Activated CD4-positive, alpha-beta T cell treated with anti-CD3 and anti-CD28 coated beads for 36 hours (primary cell): ENCODE measurements at places on chromosomes 4 and X. TPM values are rescaled to one million over a fixed set of nuclear protein-coding genes. Genes with fewer than 3 reads are reported as not detected.

Gene RIBC1
- 0.95 TPM for total RNA-seq

Gene CDS1
- 0.21 TPM for total RNA-seq

DNA sequence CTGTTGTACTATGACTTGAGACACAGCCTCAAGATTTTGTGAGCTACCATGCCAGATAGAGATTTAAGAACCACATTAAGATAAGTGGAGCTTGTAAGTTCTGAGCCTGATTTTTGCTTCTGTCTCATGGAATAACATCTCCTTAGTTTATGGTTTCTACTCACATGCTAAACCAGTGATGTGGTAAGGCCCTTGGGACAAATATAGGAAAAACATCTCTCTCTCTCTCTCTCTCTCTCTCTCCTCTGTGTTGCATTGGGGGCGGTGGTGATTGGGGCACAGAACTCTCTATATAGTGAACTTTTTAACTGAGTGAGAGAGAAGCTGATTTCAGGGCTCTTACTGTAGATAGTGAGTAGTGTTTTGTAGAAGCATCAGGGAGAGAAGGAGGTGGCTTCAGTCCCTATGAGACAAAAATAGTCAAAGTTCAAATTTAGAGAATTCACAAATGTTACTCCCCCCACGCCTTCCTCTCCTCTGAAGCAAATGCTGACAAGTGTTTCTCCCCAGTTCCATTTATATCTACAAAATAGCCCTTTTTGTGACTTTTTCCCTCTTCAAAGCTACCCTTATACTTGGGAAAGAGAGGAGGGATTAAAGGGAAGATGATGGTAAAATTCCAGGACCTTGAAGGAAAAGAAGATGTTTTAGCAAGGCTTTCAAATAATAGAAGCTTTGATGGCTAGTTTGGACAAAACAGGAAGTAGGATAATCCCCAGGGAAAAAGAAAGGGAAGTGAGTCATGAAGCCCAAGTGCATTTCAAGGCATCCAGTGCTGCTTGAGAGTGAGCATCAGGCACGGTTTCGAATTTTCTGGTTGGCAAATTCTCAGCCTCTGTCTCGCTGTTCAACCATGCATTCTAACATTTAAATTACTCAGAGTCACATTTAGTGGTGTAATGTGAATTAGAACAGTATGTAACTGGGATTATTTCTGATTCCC is 134.3 kb upstream of the AP1S2 start:
- H3K4me3 ChIP-seq, result no peak overlapping the region
- H3K27me3 ChIP-seq, result peaks cover 10% of the 10 kb centered on the region
- no peaks in the 10 kb centered on the region for H3K36me3 ChIP-seq
- no peak for DNase-seq

DNA sequence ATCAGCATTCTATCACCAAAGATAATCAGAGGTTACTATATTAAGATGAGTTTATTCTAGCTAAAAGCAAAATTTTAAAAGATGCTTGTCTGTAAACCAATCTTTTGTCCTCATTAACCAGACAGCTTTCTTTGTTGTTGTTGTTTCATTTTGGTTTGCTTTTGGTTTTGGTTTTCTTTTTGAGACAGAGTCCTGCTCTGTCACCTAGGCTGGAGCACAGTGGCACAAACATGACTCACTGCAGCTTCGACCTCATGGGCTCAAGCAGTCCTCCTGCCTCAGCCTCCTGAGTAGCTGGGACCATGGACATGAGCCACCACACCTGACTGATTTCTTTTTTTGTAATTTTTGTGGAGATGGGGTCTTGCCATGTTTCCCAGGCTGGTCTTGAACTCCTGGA is 102.9 kb downstream of the COX18 start:
- peaks cover 20% of the 10 kb centered on the region for H3K27me3 ChIP-seq
- peak; percentile 19 for DNase-seq
- H3K4me3 ChIP-seq, result no peak overlapping the region

Gene RNF175
- total RNA-seq, result 0.57 TPM

Gene PRDM5
- 0.05 TPM for total RNA-seq

Gene FGG
- not detected for total RNA-seq

DNA sequence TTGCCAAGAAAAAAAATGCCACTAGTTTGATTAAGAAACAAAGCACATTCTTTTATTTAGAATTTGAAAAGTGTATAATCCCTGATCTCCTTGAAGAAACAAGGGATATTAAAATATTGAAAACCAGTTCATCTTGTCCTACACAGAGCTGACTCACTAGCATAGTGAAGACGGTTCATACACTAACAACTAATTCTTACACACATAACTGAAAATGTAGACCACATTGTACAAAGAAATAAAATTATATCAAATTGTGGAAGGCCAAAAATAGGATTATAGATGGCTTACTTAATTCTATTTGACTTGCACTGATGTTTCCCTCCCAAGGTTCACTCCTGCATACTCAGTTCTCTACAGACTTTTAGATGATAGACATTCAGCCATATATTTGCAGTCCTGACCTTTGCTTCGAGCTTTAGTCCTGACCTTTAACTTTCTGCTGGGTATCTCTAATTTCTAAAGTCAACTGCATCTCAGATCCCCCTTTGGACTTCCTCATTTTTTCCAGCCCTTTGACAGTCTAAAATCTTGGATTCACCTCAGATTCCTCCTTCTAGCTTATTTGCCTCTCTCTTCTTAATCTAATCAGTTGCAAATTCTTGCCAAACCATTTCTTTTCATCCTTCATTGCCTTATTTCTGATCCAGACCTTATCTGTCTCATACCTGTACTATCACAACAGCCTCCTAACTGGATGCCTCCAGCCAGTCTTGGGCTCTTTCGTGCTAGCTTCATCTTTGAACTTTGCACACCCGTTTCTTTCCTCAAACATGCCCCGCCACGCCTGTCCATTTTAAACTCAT is 4.5 kb upstream of the WWC2 start:
- peaks cover 22% of the 10 kb centered on the region for H3K27me3 ChIP-seq
- DNase-seq, result no peak
- no peaks in the 10 kb centered on the region for H3K36me3 ChIP-seq

- no peak overlapping the region for H3K27ac ChIP-seq
- no peaks in the 10 kb centered on the region for H3K36me3 ChIP-seq
- peak; percentile 64 for DNase-seq
- H3K4me1 ChIP-seq, result no peaks in the 10 kb centered on the region
- H3K27me3 ChIP-seq, result peaks cover 14% of the 10 kb centered on the region
Measured at GRCh38 chr4:68175562-68176155, 46.0 kb upstream of the TMPRSS11F start.

DNA sequence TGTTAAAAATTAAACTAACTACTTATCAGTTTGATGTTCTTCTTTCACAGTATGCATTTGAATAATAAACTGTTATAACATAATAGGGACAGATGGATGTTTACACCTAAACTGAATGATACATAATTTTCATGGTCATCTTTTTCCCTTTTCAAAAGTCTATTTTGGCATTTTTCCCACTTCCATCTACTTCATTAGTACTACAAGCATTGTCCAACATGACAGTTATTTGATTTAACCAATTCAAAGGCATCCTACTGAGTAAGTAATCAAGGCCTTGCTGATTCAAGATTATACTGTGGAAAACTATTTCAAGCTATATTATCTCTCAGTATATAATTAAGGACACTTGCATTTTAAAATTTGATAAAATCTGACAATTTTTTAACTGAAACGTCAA is 212.9 kb downstream of the FAT4 start:
- no peaks in the 10 kb centered on the region for H3K4me1 ChIP-seq
- H3K36me3 ChIP-seq, result no peaks in the 10 kb centered on the region
- no peaks in the 10 kb centered on the region for H3K27me3 ChIP-seq
- no peak for DNase-seq
- H3K27ac ChIP-seq, result no peak overlapping the region

Gene IGSF1
- not detected for total RNA-seq

GRCh38 chr4:85408301-85408700 is 66.6 kb upstream of the ARHGAP24 start:
- no peaks in the 10 kb centered on the region for H3K4me1 ChIP-seq
- no peaks in the 10 kb centered on the region for H3K27me3 ChIP-seq
- H3K36me3 ChIP-seq, result no peaks in the 10 kb centered on the region

Gene HPGDS
- total RNA-seq, result not detected

GRCh38 chr4:2572866-2573265 is 36.4 kb downstream of the FAM193A start:
- no peak for DNase-seq
- peaks cover 57% of the 10 kb centered on the region for H3K4me1 ChIP-seq
- no peaks in the 10 kb centered on the region for H3K27me3 ChIP-seq
- H3K27ac ChIP-seq, result peak overlapping the region; percentile 2
- H3K36me3 ChIP-seq, result peaks cover 9% of the 10 kb centered on the region
- H3K4me3 ChIP-seq, result no peak overlapping the region

Gene CITED1
- not detected for total RNA-seq

Gene CXCL3
- not detected for total RNA-seq

DNA sequence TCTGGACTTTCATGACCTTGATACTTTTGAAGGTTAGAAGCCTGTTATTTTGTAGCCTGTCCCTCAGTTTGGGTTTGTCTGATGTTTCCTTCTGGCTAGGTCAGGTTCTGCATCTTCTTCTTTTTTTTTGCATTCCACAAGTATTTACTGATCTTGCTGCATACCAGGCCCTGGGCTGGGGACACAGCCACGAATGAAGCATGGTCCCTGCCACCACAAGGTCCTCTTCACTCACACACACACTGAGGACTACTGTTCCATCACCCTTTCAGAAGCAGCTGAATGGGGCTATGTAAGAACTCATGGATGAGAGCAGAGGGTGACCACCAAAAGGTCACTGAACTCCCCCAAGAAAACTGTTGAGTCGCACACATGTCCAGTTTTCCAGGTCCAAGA is 39.2 kb downstream of the USP11 start:
- H3K36me3 ChIP-seq, result no peaks in the 10 kb centered on the region
- no peak for DNase-seq
- no peak overlapping the region for H3K27ac ChIP-seq
- no peak overlapping the region for H3K4me3 ChIP-seq
- H3K27me3 ChIP-seq, result no peaks in the 10 kb centered on the region

DNA sequence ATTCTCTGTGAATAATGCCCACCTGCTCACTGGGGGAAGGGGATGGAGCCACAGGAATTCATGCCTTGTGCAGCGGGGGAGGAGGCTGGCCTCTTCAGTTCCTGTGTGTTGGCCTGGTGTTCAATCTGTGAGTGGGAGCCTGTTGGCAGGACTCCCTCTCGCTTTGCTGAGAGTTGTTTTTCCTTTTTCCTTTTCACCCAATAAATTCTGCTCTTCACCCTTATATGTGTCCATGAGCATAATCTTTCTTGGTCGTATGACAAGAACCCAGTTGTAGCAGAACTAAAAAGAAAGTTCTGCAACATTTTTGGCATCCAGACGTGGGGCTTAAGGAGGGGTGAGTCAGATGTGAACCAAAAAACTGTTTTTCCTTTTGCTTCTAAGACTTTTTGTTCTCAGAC is 235.2 kb upstream of the HDX start:
- no peak overlapping the region for H3K4me3 ChIP-seq
- no peak for DNase-seq
- H3K4me1 ChIP-seq, result no peaks in the 10 kb centered on the region
- no peaks in the 10 kb centered on the region for H3K36me3 ChIP-seq

DNA sequence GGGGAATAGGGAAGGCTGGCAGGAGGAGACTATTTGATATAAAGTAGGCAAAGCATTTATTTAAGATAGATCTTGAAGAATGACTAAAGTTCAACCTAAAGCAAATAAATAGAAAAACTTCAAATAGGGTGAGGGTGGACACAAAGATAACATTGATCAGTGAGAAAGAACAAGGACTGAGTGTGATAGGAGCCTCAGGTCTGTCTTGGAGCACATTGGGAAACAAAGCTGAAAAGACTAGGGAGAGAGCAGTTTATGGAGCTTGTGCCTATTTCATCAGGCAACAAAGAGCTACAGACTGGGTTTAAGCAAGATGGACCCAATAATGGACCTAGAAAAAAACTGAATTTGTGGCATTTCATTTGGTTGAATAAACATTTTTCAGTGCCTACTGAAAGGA is 425.6 kb downstream of the SMARCA1 start:
- no peaks in the 10 kb centered on the region for H3K36me3 ChIP-seq
- H3K27me3 ChIP-seq, result peaks cover 4% of the 10 kb centered on the region
- no peak for DNase-seq
- H3K4me3 ChIP-seq, result no peak overlapping the region
- H3K27ac ChIP-seq, result no peak overlapping the region

Gene ARMCX2
- 11.0 TPM for total RNA-seq

GRCh38 chrX:2640436-2641150 is 50.5 kb upstream of the CD99 start:
- peaks cover 38% of the 10 kb centered on the region for H3K36me3 ChIP-seq
- H3K27me3 ChIP-seq, result no peaks in the 10 kb centered on the region
- H3K27ac ChIP-seq, result no peak overlapping the region
- DNase-seq, result no peak
- peaks cover 5% of the 10 kb centered on the region for H3K4me1 ChIP-seq

DNA sequence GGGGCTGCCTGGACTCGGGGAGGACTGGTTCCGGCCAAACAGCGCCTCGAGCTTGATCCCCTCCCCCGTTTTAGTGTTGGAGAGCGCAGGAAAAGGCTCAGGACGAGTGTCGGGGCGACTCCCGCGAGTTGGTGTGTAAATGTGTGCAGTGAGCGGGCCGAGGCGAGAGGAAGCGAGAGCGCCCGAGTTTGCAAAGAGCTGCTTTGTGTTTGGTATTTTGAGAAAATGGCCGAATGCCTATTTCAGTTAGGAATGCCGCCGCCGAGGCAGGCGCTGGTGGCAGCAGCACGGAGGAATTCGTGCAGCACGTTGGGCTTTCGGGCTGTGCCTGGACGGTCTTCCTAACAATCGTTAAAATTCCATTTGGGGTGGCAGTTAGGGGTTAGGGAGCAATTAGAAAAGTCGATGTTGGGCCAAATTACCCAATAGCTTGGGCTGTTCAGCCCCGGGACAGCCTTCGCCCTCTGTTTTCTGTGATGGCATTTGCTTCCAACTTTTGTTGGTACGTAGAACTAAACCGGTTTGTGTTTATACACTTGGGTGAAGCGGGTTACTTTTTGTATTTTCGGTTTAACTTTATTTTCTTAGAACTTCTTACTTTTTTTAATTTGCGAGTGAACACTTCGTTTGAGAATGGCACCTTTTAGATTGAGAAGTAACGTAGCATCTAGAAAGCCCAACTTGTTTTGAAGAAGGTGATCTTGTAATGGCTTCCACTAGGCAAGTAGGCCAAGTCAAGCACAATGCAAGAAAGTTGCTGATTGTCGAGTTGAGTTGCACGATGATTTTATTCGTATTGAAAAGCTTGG is 1.6 kb downstream of the REST start:
- peak overlapping the region; percentile 99 for H3K4me3 ChIP-seq
- H3K27me3 ChIP-seq, result no peaks in the 10 kb centered on the region
- H3K27ac ChIP-seq, result peak overlapping the region; percentile 98
- peak; percentile 74 for DNase-seq
- H3K4me1 ChIP-seq, result peaks cover 51% of the 10 kb centered on the region

GRCh38 chr4:81664079-81664478 is 192.4 kb upstream of the RASGEF1B start:
- peaks cover 12% of the 10 kb centered on the region for H3K4me1 ChIP-seq
- no peaks in the 10 kb centered on the region for H3K36me3 ChIP-seq
- no peaks in the 10 kb centered on the region for H3K27me3 ChIP-seq
- H3K4me3 ChIP-seq, result no peak overlapping the region
- H3K27ac ChIP-seq, result no peak overlapping the region

GRCh38 chr4:112210777-112211176 is 20.8 kb upstream of the AP1AR start:
- H3K36me3 ChIP-seq, result no peaks in the 10 kb centered on the region
- H3K27me3 ChIP-seq, result no peaks in the 10 kb centered on the region
- H3K4me1 ChIP-seq, result peaks cover 8% of the 10 kb centered on the region
- DNase-seq, result no peak
- H3K4me3 ChIP-seq, result no peak overlapping the region

Gene SPANXA1
- not detected for total RNA-seq
